ENCODE measurements at places on chromosomes 1 and 21.

DNA sequence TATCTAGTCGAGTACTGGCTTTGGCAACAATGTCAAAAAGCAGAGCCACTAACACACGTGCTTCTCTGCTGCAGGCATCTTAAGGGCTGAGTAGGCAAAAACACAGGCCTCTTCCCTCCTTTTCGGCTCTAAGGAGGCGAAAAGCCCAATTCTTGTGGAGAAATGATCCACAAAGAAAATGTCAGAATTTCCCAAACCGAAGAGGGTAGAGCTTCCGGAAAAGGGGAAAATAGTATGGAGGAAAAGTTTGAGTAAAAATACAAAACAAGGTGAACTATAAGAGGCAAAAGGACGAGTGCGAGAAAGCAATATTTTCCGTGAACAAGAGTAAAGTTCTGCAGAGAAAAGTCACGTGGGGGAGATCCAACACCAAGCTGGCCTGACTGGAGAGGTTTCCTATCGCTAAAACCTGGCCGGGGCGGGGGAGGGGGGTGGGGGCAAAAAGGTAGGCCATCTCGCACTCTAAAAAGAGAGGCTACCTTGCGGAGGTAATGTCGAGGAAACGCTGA is 551 bp downstream of the ZRANB2 start:
- DNase-seq = no peak

- DNase-seq = no peak
Measured at GRCh38 chr21:33861125-33861524, 54.5 kb downstream of the ATP5PO start.

DNA sequence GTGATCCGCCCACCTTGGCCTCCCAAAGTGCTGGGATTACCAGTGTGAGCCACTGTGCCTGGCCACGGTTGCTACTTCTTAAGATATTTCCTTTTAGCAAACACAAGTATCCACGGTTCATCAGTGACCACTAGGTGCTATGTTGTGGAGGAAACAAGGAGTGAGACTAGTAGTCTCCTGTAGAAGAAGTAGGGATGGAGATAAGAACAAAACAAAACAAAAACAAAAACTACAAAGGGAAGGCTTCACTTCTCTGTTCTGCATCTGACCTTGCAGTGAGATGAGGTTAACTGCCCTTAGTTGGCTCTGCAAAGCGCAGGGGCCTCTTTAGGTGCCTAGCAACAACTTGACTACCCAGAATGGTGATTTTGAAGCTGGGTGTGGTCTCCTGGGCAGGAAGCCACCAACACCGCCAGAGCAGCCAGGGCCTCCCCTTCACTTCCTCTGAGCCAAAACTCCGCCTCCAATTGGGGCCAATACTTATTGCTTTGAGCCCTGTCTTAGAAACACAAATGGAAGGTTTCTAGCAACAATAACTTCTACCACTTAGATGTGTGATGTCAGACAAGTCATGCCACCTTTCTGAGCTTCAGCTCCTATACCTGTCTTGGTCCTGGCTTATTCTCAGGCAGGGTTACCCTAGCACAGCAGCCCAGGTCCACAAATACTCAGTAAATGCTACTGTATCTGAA is 12.8 kb upstream of the CDC42 start:
- peak; percentile 60 for DNase-seq

DNA sequence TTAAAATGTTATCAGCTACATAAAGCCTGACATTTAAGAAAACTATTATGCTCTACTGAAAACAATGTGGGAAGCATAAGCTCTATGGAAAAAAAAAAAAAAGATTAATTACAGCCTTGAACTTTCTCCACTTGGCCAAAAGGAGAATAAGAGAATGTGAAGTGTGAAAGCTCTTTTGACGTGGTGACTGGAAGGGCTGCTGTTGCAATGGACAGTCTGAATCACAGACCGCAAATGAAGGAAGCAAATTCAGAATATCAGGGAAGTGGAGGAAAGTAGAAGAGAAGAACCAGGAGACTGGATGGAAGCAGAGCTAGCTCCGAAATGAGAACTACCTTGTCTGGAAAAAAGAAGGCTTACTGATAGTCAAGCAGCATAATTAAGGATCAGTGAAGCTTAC is 106.8 kb downstream of the AK5 start:
- no peak for DNase-seq

DNA sequence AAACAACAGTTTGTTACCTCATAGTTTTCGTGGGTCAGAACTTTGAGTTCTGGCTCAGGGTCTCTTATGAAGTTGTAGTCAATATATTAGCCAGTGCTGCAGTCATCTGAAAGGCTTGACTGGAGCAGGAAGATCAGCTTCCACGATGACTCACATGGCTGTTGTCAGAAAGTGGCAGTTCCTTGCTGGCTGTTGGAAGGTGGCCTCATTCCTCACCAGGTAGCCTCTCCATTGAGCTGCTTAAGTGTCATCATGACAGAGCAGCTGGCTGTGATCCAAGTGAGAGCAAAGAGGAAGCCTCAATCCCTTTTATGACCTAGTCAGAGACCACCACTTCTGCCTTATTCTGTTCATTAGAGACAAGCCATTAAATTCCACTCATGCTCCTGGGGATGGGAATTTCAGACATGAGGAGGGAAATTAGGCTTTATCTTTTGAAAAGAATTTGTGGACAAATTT is 5.6 kb downstream of the OSBPL9 start:
- DNase-seq = no peak

GRCh38 chr1:111511370-111511769 is 7.9 kb upstream of the ADORA3 start:
- DNase-seq = no peak

GRCh38 chr1:228668553-228669241 is 66.6 kb upstream of the RHOU start:
- DNase-seq = no peak

DNA sequence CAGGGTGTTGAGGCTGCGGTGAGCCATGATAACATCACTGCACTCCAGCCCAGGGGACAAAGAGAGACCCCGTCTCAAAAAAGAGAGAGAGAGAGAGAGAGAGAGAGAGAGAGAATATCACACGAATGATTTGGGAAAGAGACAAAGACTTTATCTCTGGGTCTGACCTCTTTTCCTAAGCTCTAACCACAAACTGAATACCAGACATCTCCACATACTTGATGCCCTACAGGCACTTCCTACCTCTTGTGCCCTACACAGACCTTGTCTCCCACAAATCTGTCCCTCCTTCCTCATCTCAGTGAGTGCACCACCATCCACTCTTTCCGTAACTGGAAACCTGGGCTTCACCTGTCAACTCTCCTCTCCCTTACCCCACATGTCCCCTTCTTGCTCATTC is 27.0 kb upstream of the PTCH2 start:
- DNase-seq = no peak

DNA sequence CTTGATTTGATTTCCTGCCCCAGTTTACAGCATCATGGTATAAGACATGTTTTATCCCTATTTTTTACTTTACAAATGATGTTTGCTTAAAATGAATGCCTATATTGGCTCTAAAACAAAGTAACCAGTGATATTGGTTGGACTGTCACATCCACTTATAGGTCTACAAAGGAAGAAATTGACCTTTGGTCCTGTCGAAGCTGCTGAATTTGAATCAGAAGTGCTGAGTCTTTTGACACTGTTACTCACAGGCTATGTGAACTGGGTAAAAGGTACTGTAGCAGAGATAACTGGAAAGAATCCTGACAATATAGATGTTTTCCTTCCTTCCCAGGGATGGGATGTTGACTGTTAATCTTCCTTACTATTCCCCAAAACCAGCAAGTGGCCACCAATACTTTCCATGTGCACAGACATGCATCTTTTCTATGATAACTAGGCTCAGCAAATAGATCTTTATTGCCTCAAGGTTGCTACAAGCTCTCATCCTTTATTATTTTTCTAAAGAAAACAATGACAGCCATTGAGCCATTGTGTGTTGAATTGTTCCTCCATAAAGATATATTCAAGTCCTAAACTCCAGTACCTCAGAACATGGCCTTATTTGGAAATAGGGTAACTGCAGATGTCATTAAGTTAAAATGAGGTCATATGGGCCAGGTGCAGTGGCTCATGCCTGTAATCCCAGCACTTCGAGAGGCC is 175.9 kb upstream of the NR5A2 start:
- DNase-seq = no peak

DNA sequence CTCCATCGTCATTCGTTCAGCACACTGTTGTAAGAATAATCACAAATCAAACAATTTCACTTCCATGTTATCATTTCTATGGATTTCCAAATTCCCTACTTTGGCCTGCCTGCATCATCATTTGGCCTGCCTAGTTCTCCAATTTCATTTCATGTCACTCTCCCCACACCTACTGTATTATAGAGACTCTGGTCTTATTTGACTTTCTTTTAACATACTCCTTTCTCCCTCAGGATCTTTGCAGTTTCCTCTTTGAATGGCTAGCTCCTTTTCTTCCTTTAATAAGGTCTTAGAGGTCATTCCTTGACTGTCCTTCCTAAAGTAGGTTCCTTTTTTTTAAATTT is 36.3 kb upstream of the PODN start:
- no peak for DNase-seq

- no peak for DNase-seq
Measured at GRCh38 chr1:87398641-87399040, 70.0 kb downstream of the LMO4 start.

- DNase-seq = no peak
Measured at GRCh38 chr1:53642215-53642555, 96.8 kb downstream of the GLIS1 start.

DNA sequence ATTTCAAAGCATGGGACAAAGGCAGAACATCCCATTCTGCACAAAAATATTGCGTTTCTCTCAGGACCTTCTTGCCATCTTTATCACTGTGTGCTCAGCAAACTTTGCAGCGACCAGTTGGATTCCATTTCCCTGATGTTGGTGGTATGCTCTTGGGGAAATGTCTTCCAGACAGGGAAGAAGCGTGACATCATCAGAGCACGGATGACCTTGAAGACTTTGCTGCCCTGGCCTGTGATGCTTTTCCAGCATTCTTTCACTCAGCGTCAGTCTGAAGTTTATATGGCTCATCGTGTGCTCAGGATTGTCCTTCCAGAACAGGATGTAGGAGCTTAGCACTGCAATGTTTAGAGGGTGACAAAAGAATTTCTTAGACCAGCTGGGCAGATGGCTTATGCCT is 131.4 kb upstream of the F3 start:
- DNase-seq = no peak

GRCh38 chr1:32877211-32878110 is 6.7 kb upstream of the FNDC5 start:
- no peak for DNase-seq

DNA sequence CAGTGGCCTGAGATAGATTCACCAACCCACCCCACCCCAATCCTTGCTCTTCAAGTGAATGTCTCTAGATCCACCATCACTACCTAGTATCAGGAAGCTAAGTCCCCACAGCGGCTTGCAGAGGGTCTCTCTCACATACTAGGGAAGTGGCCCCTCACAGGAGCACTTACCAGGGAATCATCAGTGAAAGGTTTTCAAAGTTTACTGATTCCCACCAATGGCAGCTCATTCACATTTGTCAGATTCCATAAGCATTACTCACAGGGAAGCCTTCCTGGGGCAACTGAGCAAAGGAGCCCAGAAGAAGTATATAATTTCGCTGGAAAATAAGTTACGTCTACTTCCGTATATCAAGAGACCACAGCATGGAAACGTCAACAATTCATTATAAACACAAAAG is 120.8 kb downstream of the GREM2 start:
- DNase-seq = no peak

- DNase-seq = no peak
Measured at GRCh38 chr1:74811436-74812179, 78.7 kb downstream of the TYW3 start.

Data from stimulated activated CD8-positive, alpha-beta memory T cell treated with anti-CD3 and anti-CD28 coated beads, Interleukin-4, amount 100 ng/mL, for 4 hours (primary cell).